Activated CD8-positive, alpha-beta T cell treated with anti-CD3 and anti-CD28 coated beads for 36 hours (primary cell): ENCODE measurements at places on chromosomes 3 and 15. TPM values are rescaled to one million over a fixed set of nuclear protein-coding genes. Genes with fewer than 3 reads are reported as not detected.
A peak's percentile ranks its signal among the peaks of the same experiment; 100 is the strongest.

The RGMA gene
- not detected for total RNA-seq

The UPK1B gene
- total RNA-seq = not detected

The LRRC15 gene
- total RNA-seq = not detected

DNA sequence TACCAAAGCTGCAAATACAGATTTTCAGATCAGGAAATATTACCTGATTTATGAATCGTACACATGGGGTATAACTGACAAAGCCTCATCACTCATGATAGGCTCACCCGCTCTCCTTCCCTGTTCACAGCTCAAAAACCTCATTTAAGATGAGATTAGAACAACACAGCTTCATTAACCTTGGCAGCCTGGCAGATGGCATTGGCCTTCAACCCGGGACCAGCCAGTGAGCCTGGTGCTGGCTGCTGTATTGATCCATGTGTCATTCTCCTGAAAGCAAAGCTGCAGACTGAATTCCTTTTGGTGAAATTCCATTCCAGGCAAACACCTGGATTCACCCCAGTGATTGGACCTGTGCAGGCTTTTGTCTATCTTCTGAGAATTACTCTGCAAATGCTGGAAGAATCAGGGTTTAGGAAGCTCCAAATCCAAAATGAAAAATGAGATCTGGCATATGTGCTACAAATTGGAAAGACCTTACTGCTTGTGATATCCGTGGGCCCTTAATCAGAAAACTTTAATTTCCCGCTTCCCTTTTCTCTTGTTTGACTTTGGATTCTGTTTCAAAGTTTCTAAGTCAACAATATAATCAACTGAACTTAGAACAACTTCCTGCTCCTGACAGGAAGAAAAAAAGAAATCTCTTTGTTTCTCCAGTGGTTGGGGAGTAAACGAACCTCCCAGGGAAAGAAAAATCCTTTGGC is 189.1 kb upstream of the KBTBD8 start:
- H3K4me3 ChIP-seq = no peak overlapping the region
- H3K4me1 ChIP-seq = peaks cover 4% of the 10 kb centered on the region
- H3K27me3 ChIP-seq = no peaks in the 10 kb centered on the region
- no peak for DNase-seq
- H3K27ac ChIP-seq = no peak overlapping the region
- no peaks in the 10 kb centered on the region for H3K36me3 ChIP-seq

The FAM3D gene
- total RNA-seq = not detected

The AHSG gene
- total RNA-seq = not detected

- H3K27ac ChIP-seq = no peak overlapping the region
- peaks cover 8% of the 10 kb centered on the region for H3K36me3 ChIP-seq
- no peaks in the 10 kb centered on the region for H3K27me3 ChIP-seq
- H3K4me1 ChIP-seq = peaks cover 53% of the 10 kb centered on the region
These were observed 3.3 kb downstream of the CRYGS start for GRCh38 chr3:186540835-186541226.

DNA sequence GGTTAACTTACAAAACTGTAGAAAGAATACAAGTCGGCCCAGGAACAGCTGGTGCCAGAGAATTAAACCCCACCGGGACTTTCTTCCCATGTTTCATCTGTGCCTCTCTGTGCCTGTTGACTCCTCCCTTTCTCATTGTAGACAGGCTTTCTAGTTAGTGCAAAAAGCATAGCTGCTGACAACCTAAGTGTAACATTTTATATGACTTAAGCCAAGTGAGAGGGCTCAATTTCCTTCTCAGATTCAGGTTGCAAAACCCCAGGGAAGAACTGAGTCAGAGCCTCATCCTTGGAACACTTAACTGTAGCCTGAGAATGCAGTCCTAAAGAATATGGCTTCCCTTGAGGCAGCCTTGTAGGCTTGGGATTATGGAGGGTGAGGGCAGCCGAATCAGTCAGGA is 302.5 kb upstream of the AZI2 start:
- H3K36me3 ChIP-seq = no peaks in the 10 kb centered on the region
- no peak overlapping the region for H3K27ac ChIP-seq
- H3K4me1 ChIP-seq = no peaks in the 10 kb centered on the region
- no peak for DNase-seq
- H3K4me3 ChIP-seq = no peak overlapping the region

- no peaks in the 10 kb centered on the region for H3K36me3 ChIP-seq
- no peak overlapping the region for H3K27ac ChIP-seq
- H3K4me1 ChIP-seq = no peaks in the 10 kb centered on the region
- DNase-seq = no peak
These were observed 354.4 kb downstream of the TBL1XR1 start for GRCh38 chr3:176842914-176843313.

DNA sequence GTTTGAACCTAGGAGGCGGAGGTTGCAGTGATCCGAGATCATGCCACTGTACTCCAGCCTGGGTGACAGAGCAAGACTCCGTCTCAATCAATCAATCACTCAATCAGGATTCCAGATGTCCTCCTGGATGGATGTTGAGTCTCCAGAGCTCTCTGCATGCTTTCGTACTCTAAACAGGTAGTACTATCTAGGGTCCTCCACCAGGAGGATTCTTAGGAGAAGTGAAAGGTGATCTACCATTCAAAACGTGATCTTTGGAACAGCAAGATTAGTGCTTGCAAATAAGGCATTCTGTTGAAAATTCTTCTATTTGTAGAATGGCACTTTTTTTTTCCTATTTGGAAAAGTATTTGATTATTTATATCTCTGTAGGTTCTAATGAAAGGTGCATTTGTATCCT is 34.3 kb downstream of the CNOT10 start:
- no peak overlapping the region for H3K27ac ChIP-seq
- no peak for DNase-seq
- H3K36me3 ChIP-seq = peaks cover 22% of the 10 kb centered on the region
- no peaks in the 10 kb centered on the region for H3K27me3 ChIP-seq
- no peak overlapping the region for H3K4me3 ChIP-seq

- H3K36me3 ChIP-seq = no peaks in the 10 kb centered on the region
- H3K27ac ChIP-seq = no peak overlapping the region
- no peaks in the 10 kb centered on the region for H3K4me1 ChIP-seq
These were observed 325.0 kb downstream of the RBMS3 start for GRCh38 chr3:29605845-29606244.

The CCR2 gene
- total RNA-seq = 0.81 TPM

DNA sequence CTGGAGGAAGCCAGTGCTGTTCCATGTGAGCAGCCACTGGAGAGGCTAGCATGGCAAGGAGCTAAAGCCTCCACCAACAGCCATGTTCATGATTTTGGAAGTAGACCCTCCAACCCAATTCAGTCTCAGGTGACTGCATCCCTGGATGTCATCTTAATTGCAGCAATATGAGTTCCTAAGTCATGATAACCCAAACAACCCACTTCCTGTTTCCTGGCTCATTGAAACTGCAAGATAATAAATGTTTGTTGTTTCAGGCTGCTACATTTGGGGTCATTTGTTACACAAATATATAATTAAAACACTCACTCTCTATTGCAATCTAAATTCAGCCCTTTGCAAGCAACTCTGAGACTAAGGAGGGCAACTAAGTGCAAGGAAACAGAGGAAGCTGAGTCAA is 62.4 kb upstream of the SLC24A5 start:
- H3K4me3 ChIP-seq = no peak overlapping the region
- H3K27ac ChIP-seq = no peak overlapping the region
- peaks cover 5% of the 10 kb centered on the region for H3K27me3 ChIP-seq

DNA sequence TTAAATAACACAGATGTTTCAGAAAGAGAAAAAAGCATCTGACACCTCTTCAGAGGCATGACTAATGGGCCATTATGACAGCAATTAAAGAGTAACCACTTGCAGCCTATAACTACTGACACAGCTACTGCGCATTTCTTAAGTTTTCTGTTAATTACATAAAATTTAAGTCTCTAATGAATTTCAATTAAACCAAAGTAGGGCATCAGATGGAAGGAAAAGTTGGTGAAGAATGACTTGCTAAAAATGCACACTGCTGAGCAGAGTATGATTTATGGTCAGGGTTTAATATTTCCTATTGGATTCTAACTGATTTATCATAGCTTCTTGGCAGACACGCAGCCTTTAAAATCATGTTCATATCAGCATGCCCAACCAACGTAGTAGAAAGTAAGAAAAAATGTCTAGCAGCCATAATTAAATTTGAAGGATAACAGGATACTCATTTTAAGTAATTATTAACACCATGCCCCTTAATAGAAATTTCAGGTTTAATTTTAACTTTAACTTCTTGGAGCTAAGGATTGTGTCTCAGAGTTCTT is 140.0 kb downstream of the CBLB start:
- DNase-seq = no peak
- H3K36me3 ChIP-seq = peaks cover 69% of the 10 kb centered on the region
- no peak overlapping the region for H3K4me3 ChIP-seq
- no peak overlapping the region for H3K27ac ChIP-seq

- H3K4me3 ChIP-seq = no peak overlapping the region
- H3K27me3 ChIP-seq = no peaks in the 10 kb centered on the region
- no peaks in the 10 kb centered on the region for H3K36me3 ChIP-seq
- H3K27ac ChIP-seq = no peak overlapping the region
These were observed 32.4 kb downstream of the SCN5A start for GRCh38 chr3:38617137-38617536.

GRCh38 chr15:58889363-58889762 is 44.1 kb downstream of the SLTM start:
- H3K4me1 ChIP-seq = peaks cover 2% of the 10 kb centered on the region
- peak overlapping the region; percentile 63 for H3K27ac ChIP-seq
- peaks cover 64% of the 10 kb centered on the region for H3K36me3 ChIP-seq
- no peak overlapping the region for H3K4me3 ChIP-seq
- H3K27me3 ChIP-seq = no peaks in the 10 kb centered on the region

GRCh38 chr3:186259612-186260383 is 102.2 kb downstream of the DGKG start:
- DNase-seq = peak; percentile 78
- H3K27ac ChIP-seq = peak overlapping the region; percentile 56
- peaks cover 20% of the 10 kb centered on the region for H3K4me1 ChIP-seq
- peak overlapping the region; percentile 15 for H3K4me3 ChIP-seq
- H3K27me3 ChIP-seq = peaks cover 2% of the 10 kb centered on the region

- H3K36me3 ChIP-seq = no peaks in the 10 kb centered on the region
- no peaks in the 10 kb centered on the region for H3K4me1 ChIP-seq
- no peak for DNase-seq
- H3K27me3 ChIP-seq = peaks cover 4% of the 10 kb centered on the region
- H3K27ac ChIP-seq = no peak overlapping the region
These were observed 286.2 kb downstream of the ADAMTSL3 start for GRCh38 chr15:83940136-83940535.

The PTPRG gene
- not detected for total RNA-seq

DNA sequence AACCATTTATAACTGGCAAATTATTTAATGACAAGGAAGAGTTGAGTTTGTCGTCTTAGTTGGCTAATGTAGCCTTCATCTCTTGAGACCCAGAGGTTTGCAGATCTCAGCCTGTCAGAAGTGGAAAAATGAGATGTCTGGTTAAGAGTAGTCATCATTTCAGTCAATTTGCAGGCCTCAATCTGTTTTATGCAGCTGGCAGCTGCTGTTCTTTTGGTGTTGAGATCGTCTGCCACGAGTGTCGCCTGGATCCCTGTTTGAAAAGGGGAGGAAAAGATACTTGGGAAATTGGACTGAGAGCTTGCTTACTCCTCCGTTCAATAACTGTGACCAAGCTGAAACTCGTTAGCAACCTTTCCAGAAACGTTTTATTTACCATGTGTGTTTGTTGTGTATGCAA is 2.3 kb downstream of the PHLDB2 start:
- H3K4me3 ChIP-seq = no peak overlapping the region
- H3K27me3 ChIP-seq = peaks cover 22% of the 10 kb centered on the region
- no peaks in the 10 kb centered on the region for H3K36me3 ChIP-seq
- DNase-seq = no peak
- no peak overlapping the region for H3K27ac ChIP-seq

The ARHGAP31 gene
- total RNA-seq = 8.0 TPM

DNA sequence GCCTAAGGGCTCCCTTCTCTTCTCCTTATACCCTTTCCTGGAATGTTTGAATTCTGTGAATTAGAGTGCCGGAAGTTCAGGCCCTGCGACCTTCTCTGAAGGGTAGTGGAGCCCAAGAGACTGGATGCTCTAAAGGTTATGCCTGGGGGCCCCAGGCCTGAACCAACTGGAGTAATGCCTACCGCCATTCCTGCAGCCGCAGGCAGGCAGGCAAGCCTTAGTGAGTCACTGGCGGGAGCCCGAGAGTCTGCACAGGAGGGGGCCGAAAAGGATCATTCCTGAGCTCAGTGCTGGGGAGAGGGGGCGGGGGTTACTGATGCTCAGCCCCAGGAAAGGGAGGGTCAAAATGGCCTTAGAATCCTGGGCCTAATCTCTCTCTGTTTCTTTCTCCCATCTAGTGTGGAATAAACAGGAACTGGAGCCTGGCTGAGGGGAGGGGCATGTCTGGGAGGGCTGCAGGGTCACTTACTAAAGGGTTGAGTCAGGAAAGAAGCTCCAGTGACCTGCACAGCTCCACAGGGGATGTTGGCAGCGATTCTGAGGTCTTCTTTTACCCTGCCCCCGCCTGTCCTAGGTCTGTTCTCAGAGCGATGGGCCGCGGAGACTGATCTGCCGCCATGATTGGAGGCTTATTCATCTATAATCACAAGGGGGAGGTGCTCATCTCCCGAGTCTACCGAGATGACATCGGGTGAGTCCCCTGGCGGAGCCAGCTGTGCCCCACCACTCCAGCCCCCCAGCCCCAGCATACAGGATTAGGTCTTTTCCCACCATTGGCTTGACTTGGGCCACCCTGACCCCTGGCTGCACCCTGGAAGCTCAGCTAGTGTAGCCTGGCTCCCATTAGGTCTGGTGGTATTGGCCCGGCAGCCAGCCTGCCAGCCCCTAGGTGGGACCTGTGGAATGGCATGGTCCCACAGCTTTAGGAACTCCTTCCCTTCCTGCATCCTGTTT is 2.0 kb downstream of the AP2M1 start:
- H3K4me1 ChIP-seq = peaks cover 29% of the 10 kb centered on the region
- no peaks in the 10 kb centered on the region for H3K27me3 ChIP-seq
- no peak for DNase-seq
- peaks cover 34% of the 10 kb centered on the region for H3K36me3 ChIP-seq

The ZNF385D gene
- total RNA-seq = not detected

The POLR2M gene
- total RNA-seq = 72.5 TPM

- H3K36me3 ChIP-seq = no peaks in the 10 kb centered on the region
- H3K27me3 ChIP-seq = peaks cover 2% of the 10 kb centered on the region
- H3K4me3 ChIP-seq = no peak overlapping the region
- DNase-seq = no peak
- no peaks in the 10 kb centered on the region for H3K4me1 ChIP-seq
These were observed 9.4 kb upstream of the STRIT1 start for GRCh38 chr3:155302891-155303290.

- no peak for DNase-seq
- H3K4me1 ChIP-seq = peaks cover 25% of the 10 kb centered on the region
- H3K4me3 ChIP-seq = no peak overlapping the region
- no peaks in the 10 kb centered on the region for H3K27me3 ChIP-seq
These were observed 22.7 kb upstream of the DOCK3 start for GRCh38 chr3:50651920-50652529.

The PRR20G gene
- total RNA-seq = not detected
